ENCODE measurements at places on chromosomes 4 and X.

- peak; percentile 30 for DNase-seq
Measured at GRCh38 chr4:142846729-142847596, 862 bp upstream of the INPP4B start.

- no peak for DNase-seq
Measured at GRCh38 chrX:119647552-119648420, 41.6 kb upstream of the NKRF start.

DNA sequence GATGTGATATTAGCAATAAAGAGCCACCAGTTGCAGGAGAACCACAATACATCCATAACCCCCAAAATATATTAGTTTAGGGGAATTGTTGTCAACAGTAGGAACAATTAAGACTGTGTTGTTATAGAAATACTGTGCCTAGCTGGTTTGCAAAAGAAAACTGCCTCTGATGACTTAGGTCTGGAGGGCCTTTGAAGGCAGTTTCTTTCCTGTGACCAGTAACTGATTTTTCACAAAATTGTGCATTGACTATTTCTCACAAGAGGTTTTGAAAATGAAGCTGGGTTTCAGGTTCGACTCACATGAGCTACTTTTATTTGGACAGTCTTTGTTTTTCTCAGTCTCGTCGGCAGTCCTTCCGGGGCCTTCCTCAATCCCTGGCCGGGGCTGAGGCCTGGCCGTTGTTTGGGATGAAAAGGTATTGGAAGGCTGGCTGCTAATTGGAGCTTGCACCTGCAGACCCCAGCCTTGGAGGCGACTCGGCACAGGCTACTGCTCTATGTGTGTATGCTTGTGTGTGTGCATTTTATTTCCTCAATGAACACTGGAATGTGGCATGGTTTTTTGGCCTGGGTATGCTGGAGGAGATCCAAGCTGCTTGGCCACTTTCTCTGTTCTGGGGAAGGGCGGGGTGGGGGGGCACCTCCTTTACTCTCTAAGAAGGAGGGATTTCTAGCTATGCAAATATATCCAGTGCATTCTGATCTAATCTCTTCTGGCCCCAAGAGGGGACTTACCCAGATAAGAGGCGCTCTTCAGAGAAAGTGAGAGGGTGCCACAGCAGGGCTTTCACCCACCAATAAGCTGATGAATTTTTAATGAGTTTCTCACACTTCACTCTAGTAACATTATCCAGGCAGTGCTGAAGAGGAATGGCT, 49.5 kb upstream of the LNX1 start:
- DNase-seq, result peak; percentile 61

- no peak for DNase-seq
Measured at GRCh38 chr4:86558797-86559196, 35.3 kb upstream of the PTPN13 start.

- no peak for DNase-seq
Measured at GRCh38 chrX:12421918-12422317, 283.6 kb downstream of the FRMPD4 start.

DNA sequence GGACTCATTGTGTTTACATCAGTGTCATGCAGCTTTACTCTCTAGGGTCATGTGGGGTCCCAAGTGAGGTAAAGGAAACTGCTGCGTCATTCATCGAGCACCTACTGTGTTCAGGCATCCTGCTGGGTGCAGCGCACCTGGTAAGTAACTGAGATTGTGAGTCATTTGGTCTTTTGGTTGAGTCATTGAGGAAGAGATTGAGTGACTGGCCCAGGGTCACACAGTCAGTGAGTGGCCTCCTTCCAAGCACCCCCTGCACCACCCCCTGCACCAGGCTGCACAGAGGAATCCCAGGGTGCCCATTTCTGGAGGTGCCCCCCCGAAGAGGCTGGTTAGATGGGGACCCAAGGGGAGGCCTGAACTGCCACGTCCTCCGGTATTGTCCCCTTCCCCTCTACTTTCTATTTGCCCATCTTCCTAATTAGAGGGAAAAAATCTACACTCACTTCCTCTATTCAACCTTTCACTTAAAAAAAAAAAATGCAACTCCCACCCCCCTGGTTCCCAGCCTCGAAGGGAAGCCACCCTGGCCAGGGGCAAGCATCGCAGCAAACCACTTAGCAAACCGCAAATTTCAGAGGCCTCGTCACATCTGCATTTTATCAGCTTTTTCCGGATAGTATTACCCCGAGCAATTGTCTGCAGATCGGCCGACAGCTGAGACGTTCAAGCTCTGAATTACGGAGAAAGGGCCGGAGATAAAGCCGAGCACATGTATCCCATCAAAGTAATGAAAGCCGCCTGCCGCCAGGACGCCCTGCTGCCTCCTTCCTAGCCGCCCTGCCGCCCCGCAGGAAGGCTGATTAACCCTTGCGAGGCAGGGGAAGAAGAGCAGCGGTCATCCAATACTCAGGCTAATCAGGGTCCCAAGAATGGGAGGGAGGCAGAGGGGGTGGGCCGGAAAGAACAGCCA, 96.3 kb upstream of the MSX1 start:
- peak; percentile 51 for DNase-seq

GRCh38 chr4:118772081-118772766, 63.7 kb downstream of the SEC24D start:
- peak; percentile 61 for DNase-seq

- DNase-seq, result no peak
Measured at GRCh38 chrX:30816079-30816478, 73.0 kb downstream of the TAB3 start.

All from NCI-H526 (cell line).